Dermis microvascular lymphatic vessel endothelial cell (primary cell): ENCODE measurements at places on chromosomes 1 and 21. TPM values are rescaled to one million over a fixed set of nuclear protein-coding genes. Genes with fewer than 3 reads are reported as not detected.

The CD247 gene
- under 0.01 and 0.13 TPM in 2 replicates for total RNA-seq

The LDLRAP1 gene
- 16.2 and 16.6 TPM in 2 replicates for total RNA-seq

The LCE3D gene
- total RNA-seq: not detected in 2 replicates

The CGN gene
- 0.13 TPM in 2 replicates for total RNA-seq

The NBPF4 gene
- total RNA-seq: not detected in 2 replicates

The NMNAT2 gene
- total RNA-seq: 0.13 and 0.51 TPM in 2 replicates
